ENCODE measurements at places on chromosomes 2 and 18.

- DNase-seq = no peak
Observed at GRCh38 chr2:28747714-28748113, 3.9 kb upstream of the PPP1CB start.

GRCh38 chr2:197210430-197210829, 100.2 kb downstream of the ANKRD44 start:
- DNase-seq = no peak

DNA sequence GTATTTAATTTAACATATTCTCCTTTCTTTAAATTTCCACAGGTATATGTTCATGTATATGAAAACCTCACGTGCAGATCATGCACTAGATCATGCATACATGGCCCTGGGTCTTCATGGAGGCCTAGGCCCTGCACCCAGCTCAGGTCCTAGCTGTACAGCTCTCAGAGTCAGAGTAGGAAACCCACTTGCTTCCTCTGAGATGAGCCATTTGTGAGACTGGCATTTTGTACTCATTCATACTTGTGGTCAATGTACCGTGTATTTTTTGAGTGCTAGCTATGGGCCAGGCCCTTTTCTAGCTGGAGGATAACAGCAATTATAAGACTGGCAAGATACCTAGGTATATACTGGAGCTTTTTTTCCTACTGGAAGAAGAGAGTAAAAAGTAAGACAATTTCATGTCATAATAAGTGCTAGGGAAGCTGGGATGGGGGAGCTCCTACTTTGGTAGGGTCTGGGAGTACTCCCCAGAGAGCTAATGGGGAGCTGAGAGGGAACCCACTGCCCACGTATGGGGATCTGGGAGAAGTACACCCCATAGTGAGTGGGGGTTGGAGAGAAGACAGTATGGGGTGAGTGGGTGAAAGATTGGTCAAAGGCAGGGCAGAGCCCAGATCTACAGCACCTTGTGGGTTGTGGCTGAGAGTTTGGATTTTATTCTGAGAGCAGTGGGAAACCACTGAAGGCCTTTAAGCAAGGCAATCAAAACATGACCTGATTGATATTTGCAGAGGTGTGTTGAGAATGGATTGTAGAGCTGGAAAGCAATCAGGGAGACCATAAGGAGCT, 72.0 kb downstream of the POLE4 start:
- no peak for DNase-seq

DNA sequence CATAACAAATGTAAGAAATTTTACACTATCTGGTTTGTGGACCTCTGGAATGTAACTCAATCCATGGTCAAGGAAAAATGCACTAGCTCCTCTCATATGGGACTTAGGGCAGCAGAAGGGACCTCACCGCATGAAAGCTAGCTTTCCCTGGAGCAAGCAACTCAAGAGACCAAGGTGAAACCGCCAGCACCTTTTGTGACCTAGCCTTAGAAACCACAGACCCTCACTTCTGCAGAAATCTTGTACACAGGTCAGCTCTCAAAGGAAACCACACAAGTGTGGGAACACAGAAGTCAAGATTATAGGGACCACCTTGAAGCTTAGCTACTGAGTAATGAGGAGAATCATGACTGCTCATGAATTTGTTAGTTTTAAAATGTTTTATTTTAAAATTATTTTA, 222.5 kb downstream of the DLGAP1 start:
- no peak for DNase-seq

DNA sequence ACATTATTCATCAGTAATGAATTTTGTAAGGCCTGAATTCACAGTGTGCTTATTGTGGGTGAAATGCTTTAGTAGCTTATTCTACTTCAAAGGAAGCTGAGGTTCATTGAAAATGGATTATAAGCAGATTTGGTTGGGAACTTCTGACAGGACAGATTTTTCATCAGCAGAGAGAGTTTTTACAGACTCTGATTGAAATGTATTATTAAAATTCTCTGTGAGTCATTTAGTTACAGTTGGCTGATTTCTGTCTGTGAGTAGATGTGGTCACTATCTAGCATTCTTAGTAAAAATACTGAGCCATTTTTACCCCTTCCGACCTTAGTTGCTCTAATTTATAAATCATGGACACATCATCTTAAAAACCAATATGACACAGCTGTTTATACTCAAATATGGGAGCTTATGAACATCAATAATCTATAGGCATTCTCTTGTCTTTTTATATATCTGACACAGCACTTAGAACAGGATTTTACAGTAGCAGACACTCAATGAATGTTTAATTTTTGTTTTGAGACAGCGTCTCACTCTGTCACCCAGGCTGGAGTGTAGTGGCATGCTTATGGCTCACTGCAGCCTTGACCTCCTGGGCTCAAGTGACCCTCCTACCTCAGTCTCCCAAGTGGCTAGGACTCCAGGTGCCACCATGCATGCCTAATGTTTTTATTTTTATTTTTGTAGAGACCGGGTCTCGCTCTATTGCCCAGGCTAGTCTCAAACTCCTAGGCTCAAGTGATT, 239.6 kb downstream of the BABAM2 start:
- no peak for DNase-seq

DNA sequence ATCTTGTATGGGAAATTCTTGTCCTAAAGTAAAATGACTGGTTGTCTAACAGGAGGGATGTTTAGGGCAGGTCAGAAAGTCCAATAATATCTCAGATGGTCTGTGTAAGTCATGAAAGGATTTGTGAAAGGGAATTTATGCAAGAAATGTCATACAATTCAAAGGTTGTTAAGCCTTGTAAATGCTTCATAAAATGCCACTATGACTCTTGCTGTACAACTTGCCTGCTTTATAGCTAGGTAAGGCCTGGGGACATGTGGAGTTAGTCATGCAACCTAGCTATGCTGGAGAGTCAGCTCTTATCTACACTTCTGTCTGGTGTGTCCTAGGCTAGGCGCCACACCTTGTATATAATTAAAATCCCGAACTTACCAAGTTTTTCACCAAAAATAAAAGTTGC, 36.9 kb upstream of the VWA3B start:
- no peak for DNase-seq

DNA sequence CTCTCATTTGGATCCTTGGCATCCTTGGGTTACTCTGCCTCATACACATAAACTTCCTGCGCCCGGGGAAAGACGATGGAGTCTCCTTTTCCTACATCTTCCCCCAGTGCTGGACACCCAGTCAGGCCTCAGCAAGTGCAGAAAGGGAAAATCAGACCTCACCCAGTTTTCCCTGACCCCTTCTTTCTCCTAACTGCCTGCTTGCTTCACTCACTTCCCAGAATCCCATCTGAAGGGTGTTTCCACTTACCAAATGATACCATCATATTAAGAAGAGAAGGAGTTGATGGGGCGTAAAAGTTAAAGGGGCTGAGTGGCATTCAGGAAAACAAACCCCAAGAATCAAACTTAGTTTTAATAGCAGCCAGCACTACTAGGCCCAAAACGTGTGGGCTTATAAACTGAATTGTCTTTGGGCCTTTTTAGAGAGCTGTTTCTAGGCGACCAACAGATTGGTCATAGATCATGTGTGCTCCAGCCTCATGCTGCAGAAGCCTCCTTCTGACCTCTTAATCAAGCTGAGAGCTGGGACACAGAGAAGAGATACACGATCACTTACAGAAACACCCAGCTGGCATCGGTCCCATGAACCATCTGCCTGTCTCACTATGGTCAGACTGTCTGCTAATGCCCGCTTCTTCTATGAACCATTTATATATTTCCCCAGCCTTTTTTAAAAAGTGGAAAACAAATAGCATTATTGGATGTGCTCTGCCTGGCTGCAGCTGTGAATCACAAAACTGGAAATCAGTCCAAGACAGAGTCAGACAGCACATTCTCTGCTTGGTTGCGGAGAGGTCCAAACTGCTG, 165.7 kb upstream of the SLC14A2 start:
- no peak for DNase-seq

GRCh38 chr2:23734416-23734815, 192.5 kb downstream of the ATAD2B start:
- no peak for DNase-seq

DNA sequence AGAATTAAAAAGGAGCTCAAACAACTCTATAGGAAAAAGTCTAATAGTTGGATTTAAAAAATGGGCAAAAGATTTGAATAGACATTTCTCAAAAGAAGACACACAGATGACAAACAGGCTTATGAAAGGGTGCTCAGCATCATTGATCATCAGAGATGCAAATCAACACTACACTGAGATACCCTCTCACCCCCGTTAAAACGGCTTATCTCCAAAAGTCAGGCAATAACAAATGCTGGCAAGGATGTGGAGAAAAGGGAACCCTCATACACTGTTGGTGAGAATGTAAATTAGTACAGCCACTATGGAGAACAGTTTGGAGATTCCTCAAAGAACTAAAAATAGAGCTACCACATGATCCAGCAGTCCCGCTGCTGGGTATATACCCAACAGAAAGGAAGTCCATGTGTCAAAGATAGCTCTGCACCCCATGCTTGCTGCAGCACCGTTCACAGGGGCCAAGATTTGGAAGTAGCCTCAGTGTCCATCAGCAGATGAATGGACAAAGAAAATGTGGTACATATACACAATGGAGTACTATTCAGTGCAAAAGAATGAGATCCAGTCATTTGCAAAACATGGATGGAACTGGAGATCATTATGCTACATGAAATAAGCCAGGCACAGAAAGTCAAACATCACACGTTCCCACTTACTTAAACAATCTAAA, 46.7 kb upstream of the B3GNT7 start:
- DNase-seq = no peak

GRCh38 chr2:64928813-64929212, 60.4 kb upstream of the SLC1A4 start:
- DNase-seq = no peak

DNA sequence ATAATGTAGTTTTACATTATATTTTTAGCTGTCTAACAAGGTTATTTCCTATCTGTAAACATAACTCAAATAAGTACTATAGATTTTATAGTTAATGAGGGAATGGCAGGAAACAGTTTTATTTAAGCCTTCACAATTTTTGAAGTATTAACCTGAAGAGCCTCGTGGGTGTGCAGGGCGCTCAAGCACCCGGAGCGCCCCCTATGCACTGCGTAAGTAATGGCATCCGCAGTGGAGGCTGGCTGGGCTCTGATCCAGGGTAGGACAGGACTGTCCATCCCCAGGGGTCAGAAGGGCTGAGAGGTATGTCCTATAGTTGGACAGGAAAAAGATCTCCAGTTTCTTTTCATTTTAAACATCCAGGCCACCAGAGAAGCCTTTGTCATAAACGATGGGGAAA, 8.2 kb upstream of the GBX2 start:
- DNase-seq = no peak

DNA sequence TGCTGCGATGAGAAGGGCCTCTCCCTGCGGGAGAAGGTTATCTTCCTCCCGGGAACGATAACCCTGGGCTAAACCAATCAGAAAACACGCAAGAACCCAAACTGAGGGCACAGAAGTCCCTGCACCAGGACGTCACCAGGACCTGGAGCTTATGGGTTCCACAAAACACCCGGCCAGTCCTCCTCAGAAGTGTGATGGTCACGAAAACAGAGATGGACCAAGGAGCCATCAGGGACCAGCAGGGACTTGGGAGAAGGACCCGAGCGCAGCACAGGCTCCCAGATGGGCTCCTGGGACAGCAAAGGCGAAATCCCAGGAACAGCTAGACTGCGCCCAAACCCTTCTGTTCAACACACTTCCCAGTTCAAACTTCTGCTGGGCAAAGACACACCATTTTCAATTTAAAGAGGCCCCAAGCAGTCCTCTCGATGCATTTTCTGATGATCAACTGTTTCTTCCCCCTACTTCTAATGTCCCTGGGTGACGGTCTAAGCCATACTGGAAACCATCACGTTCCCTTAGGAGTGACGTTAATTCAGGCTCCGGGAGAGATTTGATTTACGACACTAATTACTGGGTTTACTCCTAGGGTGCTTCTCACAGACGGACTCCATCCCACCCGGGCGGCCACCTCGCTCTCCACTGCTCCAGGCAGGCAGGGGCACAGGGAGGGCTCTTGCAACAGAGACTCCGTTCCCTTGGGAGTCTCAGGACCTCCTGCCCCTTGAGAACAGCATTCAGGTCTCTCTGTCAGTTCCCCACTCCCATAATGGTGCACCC, 29.2 kb downstream of the ZNF516 start:
- no peak for DNase-seq

- no peak for DNase-seq
Observed at GRCh38 chr2:38080346-38080745, 4.4 kb upstream of the CYP1B1 start.

- DNase-seq = no peak
Observed at GRCh38 chr2:132969371-132969985, 299.5 kb upstream of the LYPD1 start.

DNA sequence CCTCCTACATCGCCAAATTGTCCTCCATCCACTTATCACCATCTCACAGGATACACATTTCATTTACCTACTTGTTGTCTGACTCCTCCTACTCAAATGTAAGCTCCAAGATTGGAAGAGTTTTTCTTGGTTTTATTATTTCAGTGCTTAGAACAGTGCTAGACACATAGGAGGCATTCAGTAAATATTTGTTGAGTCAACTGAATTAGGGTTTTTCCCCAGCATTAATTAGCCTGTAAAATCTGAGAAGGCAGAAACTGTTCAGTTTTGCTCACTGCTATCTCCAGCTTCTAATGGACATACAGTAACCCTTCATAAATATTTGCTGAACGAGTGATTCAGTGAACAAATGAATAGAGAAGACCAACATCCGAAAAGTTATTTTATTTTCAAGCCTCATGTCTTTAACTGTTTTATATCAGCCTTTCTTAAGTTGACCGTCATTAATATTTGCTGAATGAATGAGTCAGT, 800 bp downstream of the TTC21B start:
- no peak for DNase-seq

Data from NCI-H1048 (cell line).